Glomerular endothelial cell (primary cell): ENCODE measurements at places on chromosomes 3 and 15. TPM values are rescaled to one million over a fixed set of nuclear protein-coding genes. Genes with fewer than 3 reads are reported as not detected.

Gene P3H2
- 29.1 and 41.9 TPM in 2 replicates for total RNA-seq

Gene IQCF6
- not detected in 2 replicates for total RNA-seq

Gene IL16
- total RNA-seq, result 1.4 and 3.3 TPM in 2 replicates

Gene GREM1
- 18.3 and 58.2 TPM in 2 replicates for total RNA-seq

Gene RAD54L2
- total RNA-seq, result 12.5 and 28.0 TPM in 2 replicates

Gene CFAP100
- not detected in 2 replicates for total RNA-seq
